ENCODE measurements at places on chromosomes 11 and 22.
A peak's percentile ranks its signal among the peaks of the same experiment; 100 is the strongest.

DNA sequence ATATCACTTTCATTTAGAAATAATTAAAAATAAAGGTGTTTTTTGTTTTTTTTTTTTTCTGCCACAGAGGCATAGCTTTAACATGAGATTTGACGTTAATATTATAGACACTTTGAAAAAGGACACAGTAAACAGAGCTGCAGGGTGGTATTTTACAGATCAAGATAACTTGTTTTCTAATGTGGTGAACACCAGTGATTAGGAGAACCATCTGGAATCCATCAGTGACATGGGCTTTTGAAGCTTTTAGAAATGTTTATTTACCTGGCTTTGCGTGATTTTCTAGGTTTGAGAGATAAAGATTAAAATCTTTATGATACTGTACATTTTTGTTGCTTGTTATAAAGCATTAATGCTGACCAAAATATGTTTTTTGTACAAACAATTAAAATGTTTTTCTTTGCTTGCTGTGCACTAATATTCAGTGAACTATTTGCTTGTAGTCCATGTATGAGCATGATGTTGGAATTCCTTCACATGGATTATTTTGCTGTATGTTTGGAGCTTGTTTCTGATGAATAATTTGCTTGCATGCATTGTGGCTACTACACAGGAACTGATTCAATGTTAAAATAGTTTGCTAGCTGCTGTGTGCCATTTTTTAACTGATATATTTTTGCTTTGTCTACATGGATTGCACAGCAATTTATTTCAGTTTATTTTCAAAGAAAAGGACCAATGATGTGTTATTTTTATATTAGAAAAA is 352.1 kb upstream of the NARS2 start:
- no peak for DNase-seq

DNA sequence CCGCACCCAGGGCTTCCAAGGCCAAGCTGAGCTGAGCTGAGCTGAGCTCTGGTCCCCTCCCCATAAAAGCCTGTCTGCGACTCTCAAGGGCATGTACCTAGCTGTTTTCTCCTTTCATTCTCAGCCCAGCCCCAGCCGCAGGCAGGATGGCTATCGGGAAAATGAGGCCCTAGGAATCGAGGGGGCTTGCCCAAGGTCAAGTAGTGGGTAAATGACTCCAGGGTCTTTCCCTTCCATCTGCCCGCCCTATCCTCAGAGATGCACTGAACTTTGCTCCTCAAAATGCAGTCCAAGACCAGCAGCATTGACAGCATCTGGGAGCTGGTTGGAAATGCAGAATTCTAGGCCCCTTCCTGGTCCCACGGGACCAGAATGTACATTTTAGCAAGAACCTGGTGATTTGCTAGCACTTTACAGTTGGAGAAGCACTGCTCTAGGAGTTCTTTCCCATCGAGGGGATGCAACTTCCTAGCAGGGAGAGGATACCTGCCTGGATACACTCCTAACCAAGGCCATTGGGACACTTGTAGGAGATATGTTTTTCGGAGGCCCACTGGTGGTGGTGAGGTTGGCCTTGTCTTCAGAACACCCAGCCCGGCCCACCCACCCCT is 43.2 kb upstream of the ACCSL start:
- DNase-seq, result no peak

DNA sequence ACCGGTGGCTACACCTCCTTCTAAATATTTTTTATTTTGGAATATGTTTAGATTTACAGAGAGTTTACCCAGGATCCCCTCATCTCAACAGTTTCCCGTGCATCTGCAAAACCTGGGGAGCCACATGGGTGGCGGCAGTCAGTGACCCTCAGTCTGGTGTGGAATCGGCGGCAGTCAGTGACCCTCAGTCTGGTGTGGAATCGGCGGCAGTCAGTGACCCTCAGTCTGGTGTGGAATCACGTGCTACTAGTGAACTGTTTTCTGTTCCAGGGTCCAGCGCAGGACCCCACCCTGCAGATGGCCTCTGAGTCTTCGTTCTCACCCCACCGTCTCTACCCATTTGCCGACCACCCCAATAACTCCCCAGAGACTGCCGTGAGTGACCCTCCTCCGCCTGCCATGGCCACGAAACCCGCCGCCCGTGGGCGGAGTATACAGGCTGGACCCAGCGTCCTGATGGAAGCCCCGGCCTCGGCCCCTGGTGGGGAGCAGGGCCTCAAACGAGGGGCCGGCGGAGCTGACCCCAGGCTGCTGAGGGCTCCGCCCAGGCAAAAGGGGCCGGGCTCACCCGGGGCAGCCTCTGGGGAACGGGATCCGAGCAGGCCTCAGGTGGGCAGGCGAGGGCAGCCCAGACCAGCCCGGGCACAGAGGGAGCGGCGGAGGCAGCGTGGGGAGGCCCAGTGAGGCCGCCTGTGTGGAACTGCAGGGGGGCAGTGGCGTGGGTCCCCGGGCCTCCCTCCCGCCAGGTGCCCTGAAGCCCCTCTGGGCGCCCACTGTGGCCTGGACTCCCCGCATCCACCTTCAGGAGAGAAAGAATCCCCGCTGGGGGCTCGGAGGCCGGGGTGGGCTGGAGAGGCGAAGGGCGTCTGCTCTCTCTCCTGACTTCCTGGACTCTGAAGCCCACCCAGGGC is 2.5 kb downstream of the IL17REL start:
- no peak for DNase-seq

DNA sequence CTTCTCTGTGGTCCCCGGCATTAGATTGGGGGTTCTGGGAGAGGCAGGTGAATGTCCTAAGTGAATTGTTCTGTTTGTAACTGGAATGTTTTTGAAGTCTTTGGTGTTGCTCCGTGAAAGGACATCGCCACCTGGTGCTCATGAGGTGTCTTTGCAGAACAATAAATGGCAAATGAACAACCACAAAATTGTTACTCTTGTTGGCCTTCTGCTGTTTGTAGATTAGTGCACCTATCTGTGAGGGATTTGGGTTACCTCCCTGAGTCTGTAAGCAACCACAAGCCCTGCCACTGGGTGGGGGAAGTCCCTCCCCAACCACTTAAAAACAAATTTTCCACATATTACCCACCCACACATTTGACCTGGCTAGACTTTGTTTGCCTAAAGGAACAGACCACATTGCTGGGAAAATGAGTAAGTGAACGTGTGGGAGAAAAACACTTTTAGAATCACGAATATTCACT is 4.7 kb downstream of the MPEG1 start:
- DNase-seq, result peak; percentile 47

DNA sequence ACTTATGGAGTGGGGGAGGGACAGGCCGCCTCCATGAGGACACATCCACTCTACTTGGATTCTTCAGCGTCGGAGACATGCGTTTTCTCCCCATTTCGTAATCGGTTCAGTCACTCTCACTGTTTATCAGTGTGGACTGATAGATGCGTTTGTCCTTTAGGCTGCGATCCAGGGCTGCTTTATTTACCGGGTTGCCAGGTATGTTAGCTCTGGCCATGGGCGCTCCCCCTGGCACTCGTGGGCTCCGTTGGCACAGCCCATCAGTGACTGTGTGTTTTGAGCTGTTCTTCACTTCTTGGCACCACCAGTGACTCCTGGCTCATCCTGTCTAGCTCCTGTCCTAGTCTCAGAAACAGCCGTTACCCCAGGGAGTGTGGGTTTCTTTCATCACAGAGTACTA is 1203.3 kb downstream of the BRD1 start:
- no peak for DNase-seq

- no peak for DNase-seq
Observed at GRCh38 chr11:47550288-47551047, 2.5 kb downstream of the CELF1 start.

- DNase-seq, result no peak
Observed at GRCh38 chr11:76704171-76704948, 33.8 kb upstream of the LRRC32 start.

DNA sequence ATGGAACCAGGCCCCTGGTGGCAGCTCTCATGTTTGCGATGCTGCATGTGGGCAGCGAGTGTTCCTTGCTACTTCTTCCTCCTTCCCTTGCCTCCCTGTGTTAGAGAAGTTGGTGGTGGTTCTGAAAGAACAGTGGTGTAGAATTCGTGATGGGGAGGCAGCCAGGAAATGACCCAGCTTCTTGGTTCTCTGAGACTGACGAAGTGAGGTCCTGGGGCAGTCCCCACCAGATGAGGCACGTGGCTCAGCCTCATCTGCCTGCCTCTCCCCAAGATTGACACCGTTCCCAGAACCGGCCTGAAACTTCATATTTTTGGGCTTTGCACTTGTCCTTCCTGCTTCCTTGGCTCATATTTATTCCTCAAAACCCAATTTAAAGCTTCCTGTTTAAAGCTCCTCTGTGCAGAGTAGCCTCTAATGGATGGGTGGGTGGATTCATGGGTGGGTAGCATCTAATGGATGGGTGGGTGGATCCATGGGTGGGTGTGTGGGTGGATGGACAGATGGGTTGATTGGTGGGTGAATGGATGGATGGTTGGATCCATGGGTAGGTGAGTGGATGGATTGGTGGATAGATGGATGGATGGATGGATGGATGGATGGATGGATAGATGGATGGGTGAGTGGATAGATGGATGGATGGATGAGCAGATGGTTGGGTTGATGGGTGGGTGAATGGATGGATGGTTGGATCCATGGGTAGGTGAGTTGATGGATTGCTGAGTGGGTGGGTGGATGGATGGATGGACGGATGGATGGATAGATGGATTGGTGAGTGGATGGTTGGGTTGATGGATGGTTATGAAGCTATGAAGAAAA is 77.3 kb upstream of the ATXN10 start:
- DNase-seq, result no peak

DNA sequence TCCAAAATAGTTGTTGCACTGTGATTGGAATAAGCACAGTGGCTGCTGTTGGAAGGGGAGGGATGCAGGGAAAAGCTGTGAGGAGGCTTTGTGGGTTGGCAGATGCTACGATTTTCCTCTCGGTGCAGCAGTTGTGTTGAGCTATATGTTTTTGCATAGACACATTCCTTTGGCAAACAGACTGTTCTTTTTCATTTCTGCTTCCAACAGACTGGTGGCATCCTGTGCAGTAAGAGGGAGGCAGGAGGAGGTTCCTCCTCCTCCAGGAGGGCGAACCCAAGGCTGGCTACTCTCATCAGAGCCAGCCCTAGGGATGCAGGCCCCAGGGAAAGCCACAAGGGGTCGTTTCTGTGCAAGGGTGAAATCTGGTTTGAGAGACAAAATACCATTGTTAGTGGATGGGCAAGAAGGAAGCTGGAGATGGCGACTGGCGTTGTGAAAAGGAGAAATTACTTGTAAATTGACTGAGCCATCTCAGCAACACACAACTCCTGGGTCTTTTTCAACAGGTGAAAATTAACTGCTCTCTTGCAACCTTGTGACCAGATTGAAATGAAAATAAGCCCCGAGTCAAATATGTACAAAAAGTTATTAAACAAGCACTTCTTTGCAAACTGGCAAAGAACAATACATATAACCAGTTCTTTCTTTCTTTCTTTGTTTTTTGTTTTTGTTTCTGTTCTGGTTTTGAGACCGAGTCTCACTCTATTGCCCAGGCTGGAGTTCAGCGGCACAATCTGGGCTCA is 26.5 kb upstream of the UBASH3B start:
- peak; percentile 83 for DNase-seq

DNA sequence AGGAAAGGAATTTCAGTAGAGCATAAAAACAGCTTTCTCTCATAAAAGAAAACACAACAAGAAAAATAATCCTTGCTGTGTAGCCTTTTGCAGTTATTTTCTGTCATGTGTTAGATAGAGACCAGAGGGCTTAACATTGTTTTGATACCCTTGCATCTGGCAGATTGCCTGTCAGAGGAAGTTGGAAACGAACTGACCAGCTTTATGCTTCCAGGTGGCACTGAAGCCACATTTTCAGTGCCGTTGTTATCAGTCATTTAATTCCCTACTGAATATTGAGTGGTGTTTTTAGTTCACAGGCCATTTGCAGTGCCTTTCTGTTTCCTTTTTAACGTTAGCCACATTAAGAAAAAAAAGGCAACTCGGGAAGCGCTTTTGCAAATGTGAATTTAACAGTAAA is 21.5 kb upstream of the RAG2 start:
- DNase-seq, result no peak

- peak; percentile 69 for DNase-seq
Observed at GRCh38 chr11:85875505-85875904, 20.3 kb downstream of the CCDC83 start.

DNA sequence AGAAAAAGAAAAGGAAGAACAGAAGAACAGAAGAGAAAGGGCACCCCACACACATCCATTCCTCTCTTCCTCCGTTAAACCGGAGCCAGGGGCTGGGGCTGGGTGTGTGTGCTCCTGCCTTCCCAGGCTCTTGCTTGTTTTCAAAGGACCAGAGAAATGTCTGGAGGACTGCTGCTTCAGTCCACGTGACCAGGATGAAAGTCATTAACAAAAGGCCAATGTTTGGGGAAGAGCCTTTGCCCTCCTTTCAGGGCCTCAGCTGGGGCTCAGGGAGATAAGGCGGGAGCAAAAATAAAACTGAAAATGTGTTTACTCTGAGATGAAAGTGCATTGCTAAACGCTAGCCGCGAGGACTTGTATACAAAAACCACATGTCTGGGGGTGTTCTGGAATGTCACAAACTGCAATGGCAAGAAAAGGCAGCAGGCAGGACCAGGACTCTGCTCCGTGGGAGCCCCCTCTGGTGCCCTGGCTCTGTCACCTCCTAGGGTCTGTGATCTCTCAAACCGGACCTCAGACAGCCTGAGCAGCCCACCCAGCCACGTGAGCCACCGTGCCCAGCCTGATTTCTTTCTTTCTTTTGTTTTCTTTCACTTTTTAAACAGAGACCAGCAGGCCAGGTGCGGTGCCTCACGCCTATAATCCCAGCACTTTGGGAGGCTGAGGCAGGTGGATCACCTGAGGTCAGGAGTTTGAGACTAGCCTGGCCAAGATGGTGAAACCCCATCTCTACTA is 31.6 kb upstream of the MYH9 start:
- peak; percentile 57 for DNase-seq

DNA sequence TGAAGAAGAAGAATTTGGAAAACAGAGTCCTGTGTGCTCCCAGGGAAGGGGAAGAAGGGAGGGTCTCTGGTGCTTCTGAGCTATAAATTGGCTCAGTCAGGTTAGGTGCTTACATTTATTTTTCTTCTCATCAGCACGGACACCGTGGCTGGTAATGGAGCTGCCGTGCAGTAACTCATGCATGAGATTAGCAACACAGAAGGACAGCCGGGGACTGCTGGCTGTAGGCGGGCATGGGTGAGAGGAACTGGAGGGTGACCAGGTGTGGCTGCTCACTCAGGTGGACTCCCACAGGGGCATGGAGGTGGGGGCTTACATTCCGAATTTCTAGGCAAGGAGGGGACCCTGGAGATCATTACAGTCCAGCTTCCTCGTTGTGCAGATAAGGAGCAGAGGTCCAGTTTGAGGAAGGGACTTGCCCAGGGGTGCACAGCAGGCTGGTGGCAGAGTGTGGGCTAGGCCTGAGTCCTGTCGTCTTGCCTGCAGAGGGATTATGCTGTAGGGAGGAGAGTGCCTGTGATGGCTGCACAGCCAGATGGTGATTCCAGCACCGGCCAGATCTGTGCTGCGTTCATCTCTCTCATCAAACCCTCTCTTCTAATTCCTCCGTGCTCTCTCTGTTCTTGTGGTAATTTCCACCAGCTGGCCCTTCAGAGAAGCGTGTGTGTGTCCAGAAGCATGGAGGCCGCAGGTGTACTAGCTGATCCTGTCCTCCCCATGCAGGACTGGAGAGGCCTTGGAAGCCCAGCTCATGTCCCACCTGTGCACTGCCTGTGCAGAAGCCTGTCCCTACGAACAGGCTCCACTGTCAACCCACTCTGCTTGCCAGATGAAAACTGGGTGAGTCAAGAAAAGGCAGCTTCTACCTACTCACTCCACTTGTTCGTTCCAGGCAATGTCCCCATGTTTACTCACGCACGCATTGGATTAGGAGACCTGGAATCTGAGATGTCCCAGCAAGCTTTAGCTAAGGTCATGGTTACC is 78.9 kb downstream of the NTM start:
- DNase-seq, result no peak

All from EL (cell line).